NCI-H2081 treated with DMSO at 0.1 percent for 48 hours (cell line): ENCODE measurements at places on chromosomes 3 and 15.

DNA sequence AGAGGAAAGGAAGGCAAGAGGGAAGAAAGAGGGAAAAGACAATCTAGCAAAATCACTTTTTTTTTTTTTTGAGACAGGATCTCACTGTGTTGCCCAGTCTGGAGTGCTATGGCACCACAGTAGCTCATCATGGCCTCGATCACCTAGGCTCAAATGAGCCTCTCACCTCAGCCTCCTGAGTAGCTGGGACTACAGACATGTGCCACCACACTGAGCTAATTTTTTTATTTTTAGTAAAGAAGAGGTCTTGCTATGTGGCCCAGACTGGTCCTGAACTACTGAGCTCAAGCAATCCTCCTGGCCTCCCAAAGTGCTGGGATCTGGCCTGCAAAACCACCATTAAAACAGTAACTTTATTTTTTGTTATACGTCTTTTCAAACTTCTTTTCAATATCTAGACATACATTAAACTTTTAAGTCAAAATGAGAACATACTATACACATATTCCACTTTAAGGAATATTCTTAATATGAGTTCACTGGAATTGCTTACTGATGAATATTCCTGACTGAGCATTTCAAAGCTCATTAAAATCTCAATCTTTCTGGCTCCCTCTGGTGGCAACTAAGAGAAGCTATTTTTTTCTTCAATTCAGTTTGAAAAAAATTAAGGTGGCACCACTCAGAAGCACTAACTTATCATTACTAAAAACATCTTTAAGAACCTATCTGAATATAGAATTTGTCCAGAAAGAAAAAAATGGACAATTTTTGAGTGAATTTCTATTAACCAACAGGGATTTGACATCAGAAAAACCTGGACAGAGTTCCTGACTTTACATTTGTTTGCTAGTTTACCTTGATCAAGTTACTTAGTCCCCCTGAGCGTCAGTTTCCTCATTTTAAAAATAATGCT, 40.9 kb downstream of the UACA start:
- no peak for DNase-seq

GRCh38 chr3:167899093-167899492, 163.6 kb downstream of the SERPINI1 start:
- no peak for DNase-seq

- DNase-seq: no peak
Measured at GRCh38 chr3:64344721-64345207, 119.5 kb upstream of the PRICKLE2 start.

GRCh38 chr3:151460774-151461450, at the start of gene IGSF10:
Gene IGSF10, minus strand, starts transcription at chr3:151461061. Its CDS starts 2,352 bp downstream, at chr3:151458709.
- no peak for DNase-seq

- no peak for DNase-seq
Measured at GRCh38 chr3:171132873-171133272, 106.4 kb upstream of the SLC2A2 start.

GRCh38 chr3:133442518-133442917, 42.7 kb downstream of the BFSP2 start:
- DNase-seq: no peak

DNA sequence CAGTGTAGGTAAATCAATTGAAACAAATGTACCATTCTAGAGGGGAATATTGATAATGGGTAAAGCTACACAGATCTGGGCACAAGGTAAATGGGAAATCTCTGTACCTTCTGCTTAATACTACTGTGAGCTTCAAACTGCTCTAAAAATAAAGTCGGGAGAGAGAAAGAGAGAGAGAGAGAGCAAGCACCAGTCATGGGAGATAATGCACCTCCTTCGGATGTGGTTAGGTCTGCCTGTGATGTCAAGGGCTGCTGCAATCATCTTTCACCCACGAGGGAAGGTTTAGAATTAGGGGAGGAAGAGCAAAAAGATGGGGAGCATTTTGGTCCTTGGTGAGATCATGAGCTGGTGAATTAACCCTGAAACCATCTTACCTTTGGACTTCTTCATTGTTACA, 219.1 kb downstream of the ZNF385D start:
- no peak for DNase-seq

DNA sequence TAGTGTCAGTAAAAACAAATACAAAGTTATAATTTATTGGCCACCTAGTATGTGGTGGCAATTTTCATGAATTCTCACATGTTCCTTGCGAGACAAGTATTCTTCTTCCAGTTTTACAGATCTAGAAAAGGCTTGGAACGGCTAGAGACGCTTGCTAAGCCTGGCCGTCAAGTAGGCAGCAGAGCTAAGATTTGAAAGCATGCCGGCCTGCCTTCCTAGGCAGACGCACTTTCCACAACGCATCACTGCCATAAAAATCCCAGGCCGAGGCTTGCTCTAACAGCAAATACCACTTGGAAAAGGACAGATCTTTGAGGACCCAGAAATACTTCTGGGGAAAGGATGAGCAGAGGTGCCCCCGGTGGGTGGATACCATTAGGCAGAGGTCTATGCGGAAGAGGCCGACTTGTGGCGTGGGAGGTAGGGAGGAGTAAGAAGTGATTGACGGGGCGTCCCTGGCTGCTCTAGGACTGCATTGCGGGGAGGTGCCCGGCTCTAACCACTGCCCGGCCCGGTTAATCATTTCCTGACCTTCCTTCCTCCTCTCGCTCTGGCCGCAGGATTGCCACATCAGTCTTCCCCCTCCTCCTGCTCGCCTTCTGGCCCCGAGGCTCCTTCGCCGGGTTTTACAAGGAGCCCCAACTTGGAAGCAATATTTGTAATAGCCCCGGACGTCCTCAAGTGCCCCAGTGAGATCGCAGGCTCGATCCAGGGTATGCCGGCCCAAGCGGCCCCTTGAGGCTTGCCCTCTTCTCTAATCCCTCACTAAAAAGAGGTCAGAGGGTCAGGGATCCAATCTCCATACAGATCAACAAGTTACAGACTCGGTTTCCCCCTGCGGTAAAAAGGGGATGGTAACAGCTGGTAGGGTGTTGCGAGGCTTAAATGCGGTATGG, 1.3 kb upstream of the USP3 start:
- no peak for DNase-seq

GRCh38 chr3:174198199-174198598, 660.9 kb upstream of the NAALADL2 start:
- no peak for DNase-seq

- no peak for DNase-seq
Measured at GRCh38 chr3:78734048-78734637, 1033.7 kb downstream of the ROBO1 start.
